Stimulated activated CD8-positive, alpha-beta memory T cell treated with anti-CD3 and anti-CD28 coated beads, Interleukin-7, amount 100 ng/mL, for 1 hour (primary cell): ENCODE measurements at places on chromosomes 6 and 20.

DNA sequence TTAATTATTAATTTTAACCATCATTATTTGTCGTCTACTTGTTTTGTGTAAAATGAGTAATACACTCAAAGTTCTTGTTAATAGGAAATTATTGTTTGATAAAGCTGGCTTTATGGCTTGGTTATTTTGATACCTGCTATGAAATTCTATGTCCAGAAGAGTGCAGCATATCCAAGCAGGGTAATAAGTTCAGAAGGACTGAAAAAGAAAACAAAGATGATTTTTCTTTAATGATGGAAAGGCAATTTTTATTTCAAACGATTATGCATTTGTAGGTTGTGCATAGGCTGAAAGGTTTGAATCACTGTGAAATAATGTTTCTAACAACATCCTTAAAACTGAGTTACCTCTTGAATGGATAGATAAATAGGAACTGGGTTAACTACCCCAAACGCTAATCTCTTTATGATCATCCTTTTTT, 1.4 kb upstream of the MAN1A1 start:
- no peak for DNase-seq

GRCh38 chr6:39839445-39839844, 47.3 kb downstream of the DAAM2 start:
- no peak for DNase-seq

GRCh38 chr6:145534989-145535388, 200.3 kb downstream of the EPM2A start:
- DNase-seq, result no peak

- no peak for DNase-seq
Observed at GRCh38 chr6:160272707-160273106, 14.1 kb upstream of the SLC22A2 start.

DNA sequence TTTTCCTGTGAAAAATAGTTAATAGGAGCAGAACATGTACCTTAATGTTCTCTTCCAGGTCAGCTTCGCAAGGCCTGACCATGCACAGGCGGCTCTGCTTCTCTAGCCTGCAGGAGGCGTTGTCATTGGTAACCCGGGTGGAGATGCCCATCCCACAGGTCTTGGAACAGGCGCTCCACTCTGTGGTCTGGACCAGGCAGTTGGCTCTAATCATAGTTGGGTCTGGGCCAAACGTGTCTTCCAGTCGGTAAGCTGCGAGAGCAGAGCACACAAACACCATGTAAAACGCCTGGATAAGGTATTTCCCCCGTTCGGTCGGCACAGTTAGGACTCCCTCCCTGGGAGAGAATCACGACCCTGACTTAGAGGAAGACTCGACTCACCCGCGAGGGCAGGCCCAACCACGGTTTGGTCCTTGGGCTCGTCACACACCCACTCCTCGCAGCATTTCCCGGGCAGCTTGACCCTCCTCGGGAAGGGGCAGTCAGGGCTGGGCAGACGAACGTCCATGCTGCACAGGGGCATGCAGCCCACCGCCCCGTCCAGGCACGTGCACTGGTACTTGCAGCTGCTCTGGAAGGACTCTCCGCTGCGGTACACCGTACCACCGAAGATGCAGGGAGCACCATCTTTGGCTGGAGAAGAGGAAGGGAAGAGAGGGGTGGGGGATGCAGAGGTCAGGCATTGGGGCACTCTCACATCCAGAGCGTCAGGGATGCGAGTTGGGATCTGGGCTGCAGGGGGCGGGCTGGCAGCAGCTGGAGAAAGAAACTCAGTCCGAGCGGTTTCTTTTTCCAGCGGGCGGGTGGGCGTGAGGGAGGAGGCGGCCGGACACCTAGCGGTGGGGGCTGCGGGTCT, 1.0 kb downstream of the CCN2 start:
- DNase-seq, result no peak

DNA sequence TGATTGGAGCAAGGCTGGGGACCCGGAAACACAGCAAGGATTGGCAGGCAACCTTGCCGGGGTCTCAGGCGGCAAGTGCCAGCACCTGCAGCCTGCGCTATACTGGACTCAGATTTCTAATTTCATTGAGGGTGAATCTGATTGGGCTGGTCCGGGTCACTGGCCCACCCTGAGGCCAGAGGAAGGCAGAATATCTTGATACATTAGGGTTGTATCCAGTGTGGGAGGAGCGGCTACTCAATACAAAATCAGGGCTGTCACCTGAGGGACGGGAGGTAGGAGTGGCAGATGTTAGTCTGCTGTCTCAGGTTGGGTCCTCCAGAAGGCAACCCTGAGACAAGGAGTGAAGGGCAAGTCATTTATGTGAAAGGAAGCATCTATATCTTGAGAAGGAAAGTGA, 40.7 kb downstream of the BFSP1 start:
- no peak for DNase-seq

GRCh38 chr6:105275542-105275941, 95.7 kb upstream of the POPDC3 start:
- no peak for DNase-seq

GRCh38 chr6:135088281-135088680, 33.7 kb upstream of the HBS1L start:
- no peak for DNase-seq

GRCh38 chr6:170198298-170198697, 92.6 kb downstream of the DLL1 start:
- no peak for DNase-seq

GRCh38 chr6:105459864-105460263, 57.0 kb upstream of the PREP start:
- no peak for DNase-seq
